Activated T-helper 1 cell treated with anti-CD3 and anti-CD28 coated beads, Interleukin-2, amount 50 U/mL, for 16 hours (primary cell): ENCODE measurements at places on chromosomes 3 and 15.

DNA sequence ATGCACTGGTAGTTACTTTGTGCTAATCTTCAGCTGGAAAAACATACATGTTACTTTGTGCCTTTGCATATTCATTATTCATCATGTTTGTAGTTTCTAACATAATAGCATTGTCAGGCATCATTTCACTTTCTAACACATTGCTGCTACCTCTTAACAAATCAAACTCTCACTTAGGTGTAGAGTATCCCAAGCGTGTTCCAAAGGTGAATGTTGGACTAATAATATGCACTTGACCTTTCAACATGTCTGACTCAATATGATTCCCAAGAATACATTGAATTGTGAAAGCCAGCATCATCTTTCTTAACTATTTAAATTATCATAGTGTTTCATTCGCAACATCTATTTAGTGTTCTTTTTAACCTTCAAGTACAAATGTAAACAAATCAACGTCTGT is 211.6 kb downstream of the BBX start:
- no peak for DNase-seq

GRCh38 chr15:57521503-57521902 is 70.2 kb upstream of the MYZAP start:
- no peak for DNase-seq

GRCh38 chr15:67850994-67851571 is 11.2 kb upstream of the RNU6-1 start:
- no peak for DNase-seq

DNA sequence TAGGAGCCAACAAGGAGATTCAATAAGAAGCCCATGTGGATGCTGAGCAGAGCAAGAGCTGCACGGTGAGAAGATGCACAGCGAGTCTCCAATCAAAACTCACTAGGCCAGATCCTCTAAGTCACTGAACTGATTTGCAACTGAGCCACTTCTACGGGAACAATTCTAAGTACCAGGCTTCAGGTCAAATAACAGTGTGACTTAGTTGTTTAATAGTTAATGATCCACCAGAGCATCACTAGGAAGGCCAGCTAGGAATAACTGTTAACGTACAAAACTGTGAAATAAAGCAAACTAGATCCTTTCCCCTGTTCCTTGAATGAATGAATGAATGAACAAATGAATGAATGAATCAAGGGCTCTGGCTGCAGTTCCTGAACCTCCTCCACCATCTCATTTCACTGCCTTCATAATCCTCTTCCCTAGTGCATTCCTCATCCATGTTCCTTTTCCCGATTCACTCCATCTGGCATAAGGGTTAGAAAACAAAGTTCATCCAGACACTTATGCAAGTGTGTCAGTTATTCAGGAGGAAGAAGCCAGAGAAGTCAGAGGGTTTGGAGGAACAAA is 59.7 kb downstream of the ATP8B4 start:
- no peak for DNase-seq

- no peak for DNase-seq
Measured at GRCh38 chr15:89385596-89386331, 51.1 kb upstream of the POLG start.

GRCh38 chr3:131550562-131551465 is 48.0 kb upstream of the MRPL3 start:
- no peak for DNase-seq

DNA sequence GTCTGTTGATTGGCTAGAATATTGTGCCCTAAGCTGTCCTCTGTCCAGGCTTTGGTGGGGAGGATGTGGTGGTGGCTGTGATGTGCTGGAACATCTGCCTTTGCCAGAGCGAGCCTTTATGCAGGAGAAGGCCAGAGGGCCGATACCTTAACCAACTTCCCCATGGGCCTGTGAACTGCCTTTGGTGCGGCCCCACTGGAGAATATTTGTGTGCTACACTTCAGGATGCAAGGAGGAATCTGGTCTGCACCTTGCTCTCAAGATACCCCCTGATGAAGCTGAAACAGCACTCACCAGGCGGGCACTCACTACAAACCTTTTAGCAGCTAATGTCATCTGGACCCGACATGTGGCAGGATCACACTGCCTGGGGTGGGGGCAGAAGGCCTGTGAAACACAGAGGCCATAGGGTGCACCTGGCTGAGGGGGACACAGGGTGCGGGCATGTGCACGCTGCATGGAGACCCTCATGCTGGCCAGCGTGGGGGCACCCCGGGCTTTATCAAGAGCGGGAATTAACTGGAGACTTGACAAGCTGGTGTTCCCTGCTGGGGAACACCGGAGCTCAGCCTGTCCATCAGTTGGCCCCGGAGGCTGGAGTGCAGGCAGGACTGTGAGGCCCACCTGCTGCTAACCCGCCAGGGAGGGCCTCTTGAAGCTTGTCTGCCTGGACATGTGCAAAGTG is 16.4 kb downstream of the PRR23E start:
- no peak for DNase-seq

DNA sequence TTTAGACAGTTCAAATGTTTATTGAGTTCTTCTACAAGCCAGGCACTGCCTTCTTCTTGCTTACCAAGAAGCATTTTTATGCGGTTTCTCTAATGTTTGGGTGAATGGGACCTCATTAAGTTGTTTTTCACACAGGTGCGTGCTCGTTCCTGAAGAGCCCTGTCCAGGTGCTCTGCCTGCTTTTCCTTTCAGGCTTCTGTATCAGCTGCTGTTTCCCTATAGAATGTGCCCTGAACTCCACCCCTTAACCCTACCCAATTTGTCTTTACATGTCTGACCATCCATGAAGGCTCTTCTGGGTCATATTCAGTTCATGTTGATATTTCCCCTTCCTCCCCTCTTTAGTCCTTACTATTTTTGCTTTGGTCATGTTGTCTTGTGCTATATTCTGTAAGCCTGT is 22.4 kb upstream of the GOLGA6L10 start:
- no peak for DNase-seq

- DNase-seq: no peak
Measured at GRCh38 chr3:134037168-134037567, 7.4 kb upstream of the SLCO2A1 start.

DNA sequence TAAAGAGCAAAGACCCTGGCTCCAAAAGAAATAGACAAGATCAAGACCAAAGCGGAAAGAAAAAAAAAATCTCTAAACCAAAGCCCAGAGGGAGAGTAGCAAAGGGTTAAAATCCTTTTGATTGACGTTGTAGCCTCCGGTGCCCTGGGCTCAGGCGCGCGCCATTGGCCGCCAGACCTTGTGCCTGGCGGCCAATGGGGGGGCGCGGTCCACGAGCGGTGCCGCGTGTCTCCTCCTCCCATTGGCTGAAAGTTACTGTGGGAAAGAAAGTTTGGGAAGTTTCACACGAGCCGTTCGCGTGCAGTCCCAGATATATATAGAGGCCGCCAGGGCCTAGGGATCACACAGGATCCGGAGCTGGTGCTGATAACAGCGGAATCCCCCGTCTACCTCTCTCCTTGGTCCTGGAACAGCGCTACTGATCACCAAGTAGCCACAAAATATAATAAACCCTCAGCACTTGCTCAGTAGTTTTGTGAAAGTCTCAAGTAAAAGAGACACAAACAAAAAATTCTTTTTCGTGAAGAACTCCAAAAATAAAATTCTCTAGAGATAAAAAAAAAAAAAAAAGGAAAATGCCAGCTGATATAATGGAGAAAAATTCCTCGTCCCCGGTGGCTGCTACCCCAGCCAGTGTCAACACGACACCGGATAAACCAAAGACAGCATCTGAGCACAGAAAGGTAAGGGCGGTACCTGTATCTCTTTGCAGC is at the start of gene HES1:
Gene HES1, plus strand, starts transcription at position 343 of the 713 bp plus-strand sequence. Its CDS starts 233 bp downstream, at position 576.
- no peak for DNase-seq

GRCh38 chr15:39028069-39028468 is 463.5 kb upstream of the RASGRP1 start:
- DNase-seq: no peak

DNA sequence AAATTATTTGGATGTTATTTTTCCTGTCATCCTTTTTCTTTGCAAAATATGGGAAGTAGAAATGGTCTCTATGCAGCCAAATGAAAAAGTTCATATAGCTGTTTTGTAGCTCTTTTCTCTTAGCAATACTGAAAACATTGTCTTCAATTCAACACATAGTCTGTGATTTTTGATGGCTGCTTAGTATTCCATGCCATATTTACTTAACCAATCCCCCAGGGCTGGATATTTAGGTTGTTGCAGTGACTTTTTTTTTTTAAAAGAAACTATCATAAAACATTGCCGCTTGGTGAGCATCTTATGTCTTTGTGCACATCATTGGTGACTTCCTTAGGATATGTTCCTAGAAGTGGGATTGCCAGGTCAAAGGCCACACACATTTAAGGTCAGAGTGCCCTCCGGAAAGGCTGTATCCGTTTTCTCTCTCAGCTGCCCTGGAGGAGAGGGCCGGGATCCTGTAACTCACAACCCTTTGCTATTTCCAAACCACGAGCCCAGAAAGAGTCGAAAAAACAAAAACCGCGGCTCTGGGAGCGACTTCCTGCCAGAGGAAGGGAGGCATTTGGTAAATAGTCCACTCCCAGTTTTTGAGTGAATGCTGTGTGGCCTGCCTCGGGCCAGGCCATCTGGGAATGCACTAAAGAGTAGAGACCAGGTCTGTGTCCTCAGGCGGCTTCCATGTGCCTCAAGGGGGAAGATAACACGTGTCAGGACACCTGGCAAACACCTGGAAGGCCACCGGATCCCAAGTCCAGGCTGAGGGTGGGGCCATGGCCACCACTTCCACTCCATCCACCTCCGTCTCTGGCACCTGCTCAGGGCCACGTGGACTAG is 41.9 kb downstream of the SMAD6 start:
- no peak for DNase-seq

GRCh38 chr15:57112178-57112577 is 193.7 kb downstream of the TCF12 start:
- DNase-seq: no peak

GRCh38 chr3:129413687-129414506 is 14.5 kb downstream of the EFCAB12 start:
- DNase-seq: no peak

DNA sequence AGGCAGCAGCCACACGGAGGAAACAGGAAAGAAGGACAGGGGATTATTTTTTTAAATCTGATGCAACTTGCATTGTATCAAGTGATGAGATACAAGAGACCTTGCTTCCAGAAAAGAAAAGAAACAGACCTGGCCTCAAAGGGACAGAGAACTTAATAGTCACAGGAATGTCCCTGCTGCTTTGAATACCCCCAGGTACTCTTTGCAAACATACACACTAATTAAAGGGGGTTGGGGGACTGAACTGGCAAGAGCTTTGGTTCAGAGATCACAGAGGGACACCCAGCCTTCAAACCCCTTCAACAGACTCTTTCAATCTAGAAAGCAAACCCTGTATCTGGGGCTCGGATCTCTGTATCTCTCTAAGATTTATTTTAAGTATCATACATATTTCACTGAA is 18.0 kb downstream of the TNIK start:
- DNase-seq: no peak

- DNase-seq: no peak
Measured at GRCh38 chr15:83163032-83163431, 44.6 kb downstream of the HDGFL3 start.

DNA sequence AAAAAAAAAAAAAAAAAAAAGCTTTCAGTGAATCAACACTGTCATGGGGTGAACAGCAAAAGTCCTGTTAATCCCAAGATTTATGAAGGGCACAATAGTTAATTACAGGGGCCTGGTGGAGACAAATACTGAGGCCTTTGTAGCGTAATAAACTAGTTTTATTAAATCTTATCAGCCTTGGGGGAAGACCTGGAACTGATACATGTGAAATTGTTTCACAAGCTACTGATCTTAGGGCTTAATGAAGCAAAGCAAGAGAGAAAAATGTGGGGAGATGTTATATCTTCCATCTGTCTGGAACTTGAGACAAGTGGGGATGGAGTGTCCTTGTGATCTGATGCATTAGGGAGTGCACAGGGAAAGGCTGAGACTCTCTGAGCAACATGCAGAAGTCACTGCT is 47.9 kb upstream of the OSBPL11 start:
- no peak for DNase-seq

GRCh38 chr3:66795365-66795764 is 202.7 kb upstream of the KBTBD8 start:
- DNase-seq: no peak

GRCh38 chr3:193780810-193781478 is 187.9 kb downstream of the OPA1 start:
- no peak for DNase-seq

GRCh38 chr3:187770224-187770623 is 25.0 kb upstream of the BCL6 start:
- peak; percentile 11 for DNase-seq

DNA sequence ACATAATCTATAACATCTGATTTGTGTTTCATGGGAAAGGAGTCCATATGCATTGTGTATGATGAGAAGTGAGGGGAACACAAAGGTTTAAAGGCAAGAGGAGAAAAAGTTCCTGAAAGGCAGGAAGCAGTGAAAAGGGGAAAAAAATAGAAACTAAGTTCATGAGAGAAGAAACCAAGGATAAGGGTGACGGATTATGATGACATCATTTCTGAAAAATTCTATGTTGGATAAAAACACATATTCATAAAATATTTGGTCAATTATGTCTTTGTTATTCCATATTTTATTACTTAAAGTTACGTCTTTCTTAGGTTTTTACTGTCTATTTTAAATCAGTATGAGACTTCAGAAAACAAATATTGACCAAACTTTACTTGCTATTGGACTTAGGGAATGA is 48.6 kb upstream of the CP start:
- no peak for DNase-seq

DNA sequence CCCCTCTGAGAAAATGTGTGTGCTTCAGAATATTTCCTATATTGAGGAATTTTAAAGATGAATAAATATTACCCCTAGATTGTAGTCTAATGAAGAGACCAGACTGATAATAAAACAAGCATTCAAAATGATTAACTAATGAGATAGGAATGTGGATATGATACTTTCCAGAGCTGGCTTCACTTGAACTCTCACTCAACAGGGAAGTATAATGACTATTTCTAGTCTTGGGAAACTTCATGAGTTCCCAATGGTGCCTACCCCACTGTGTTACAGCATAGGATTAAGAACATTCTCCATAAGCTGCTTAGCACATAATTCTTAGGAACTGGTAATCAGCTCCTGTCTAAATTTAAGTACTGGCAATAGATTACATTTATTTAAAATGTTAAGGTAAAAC is 261.5 kb upstream of the ZNF385D start:
- DNase-seq: no peak

GRCh38 chr3:32499585-32499984 is 3.1 kb downstream of the CMTM6 start:
- no peak for DNase-seq

- DNase-seq: no peak
Measured at GRCh38 chr3:58683466-58683865, 16.9 kb upstream of the FAM3D start.

GRCh38 chr15:82129761-82130160 is 83.9 kb upstream of the MEX3B start:
- DNase-seq: no peak
